Activated CD8-positive, alpha-beta memory T cell treated with anti-CD3 and anti-CD28 coated beads for 4 hours (primary cell): ENCODE measurements at places on chromosomes 6 and 20.

DNA sequence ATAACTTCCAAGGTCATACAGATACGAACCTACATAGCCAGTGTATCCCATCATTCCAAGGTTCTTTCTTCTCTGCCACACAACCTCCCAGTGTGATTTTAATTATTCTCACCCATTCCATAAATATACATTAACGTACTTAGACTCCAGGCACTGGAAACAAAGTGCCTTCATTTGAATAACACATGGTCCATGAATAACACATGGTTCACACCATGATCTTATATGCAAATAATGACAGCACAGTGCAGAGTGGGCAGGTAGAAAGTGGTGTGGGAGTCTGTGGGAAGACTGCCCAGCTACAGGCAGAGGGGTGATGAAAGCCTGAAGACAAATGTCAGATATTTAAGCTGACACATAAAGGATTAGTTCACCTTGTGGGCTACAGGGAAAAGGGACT, 425.2 kb downstream of the HACE1 start:
- DNase-seq = no peak

DNA sequence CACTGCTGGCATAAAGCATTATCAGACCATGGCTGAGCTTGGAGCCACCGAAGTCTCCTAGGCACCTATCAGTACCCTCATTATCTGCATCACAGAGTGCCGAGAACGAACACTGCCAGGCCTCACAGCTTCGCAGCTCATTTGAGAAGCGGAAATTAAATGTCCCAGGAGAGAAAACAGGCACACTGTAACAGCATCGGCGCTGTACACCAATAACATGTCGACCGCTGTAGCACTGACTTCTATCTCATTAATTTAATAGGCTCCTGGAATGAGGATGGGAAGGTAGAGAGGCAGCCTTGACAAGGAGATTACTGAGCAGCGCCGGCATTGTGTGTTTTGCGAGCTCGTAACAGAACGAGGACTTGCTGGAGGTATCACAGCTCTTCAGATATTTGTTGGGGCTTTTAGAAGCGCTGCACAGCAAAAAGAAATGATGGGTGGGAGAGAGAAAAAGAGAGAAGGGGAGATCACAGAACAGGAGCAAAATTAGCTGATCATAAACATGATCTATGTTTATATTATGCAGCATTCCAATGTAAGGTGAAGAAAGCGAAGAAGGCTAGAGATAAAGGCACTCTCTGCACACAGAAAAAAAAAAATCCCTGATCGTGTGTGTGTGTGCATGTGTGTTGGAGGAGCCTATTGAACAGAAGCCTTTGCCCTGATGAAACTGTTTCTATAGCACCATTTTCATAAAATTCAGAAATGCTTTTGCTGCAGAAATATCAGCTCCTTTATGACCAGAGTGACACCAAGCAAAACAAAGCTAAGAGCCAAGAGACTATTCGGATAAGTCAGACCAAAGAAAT, 29.2 kb downstream of the ID4 start:
- DNase-seq = no peak

GRCh38 chr20:11777387-11778205, 140.1 kb upstream of the BTBD3 start:
- no peak for DNase-seq

DNA sequence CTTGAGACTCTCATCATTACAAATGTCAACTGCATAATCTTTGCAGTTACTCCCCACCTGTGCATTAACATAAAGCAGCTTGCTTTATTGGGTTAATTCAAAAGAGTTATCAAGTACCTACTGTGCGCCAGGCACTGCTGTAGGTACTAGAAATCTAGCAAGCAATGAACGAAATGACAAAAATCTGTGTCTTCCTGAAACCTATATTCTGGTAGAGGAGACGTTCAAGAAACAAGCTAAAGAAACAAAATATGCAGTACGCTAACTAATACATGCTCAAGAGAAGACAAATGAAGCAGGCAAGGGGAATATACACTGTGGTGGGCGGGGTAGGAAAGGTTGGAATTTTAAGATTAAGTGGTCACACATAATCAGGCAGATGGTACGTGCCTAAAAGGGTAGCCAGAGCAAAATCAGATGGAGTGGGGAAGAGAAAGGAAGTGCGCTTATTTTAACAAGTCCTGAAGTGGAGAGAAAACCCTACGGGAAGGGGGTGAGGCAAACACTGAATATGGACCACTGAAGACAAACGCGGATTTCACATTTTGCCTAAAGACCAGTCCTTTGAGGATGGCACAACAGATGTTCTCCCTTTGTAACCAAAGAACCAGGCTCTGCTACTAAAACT, 1.2 kb downstream of the ELOVL2 start:
- no peak for DNase-seq

DNA sequence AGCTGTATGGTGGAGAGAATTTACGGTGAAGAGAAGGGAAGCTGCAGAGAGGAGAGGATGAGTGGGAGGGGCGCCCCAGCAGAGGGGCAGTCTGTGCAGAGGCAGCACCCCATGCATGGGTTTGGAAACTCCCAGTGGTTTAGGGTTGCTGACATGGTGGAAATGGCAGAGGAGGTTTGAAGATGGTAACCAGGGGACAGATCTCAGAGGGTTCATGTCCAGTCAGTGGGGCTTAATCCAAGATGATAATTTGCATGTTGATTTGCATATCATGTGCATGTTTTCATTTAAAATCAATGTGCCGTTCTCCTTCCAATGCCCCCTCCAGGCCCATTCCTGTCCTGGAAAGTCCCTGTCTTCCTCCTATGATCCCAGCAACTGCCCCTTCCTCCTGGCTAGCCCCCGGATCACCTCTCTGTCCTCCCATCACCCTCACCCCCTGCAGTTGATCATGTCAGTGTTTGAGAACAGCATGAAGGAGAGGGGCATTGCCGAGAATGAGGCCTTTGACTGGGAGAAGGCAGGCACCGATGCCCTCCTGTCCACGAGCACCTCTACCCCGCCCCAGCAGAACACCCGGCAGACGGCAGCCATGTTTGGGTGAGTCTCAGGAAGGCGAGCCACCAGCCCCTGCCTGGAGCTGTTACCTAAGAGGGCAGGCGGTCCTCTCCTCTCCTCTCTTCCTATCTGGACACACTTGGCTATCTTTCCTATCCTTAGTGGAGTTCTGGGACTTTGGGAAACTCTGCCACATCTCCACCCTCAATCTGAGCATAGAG, 14.3 kb downstream of the TTBK1 start:
- DNase-seq = no peak

DNA sequence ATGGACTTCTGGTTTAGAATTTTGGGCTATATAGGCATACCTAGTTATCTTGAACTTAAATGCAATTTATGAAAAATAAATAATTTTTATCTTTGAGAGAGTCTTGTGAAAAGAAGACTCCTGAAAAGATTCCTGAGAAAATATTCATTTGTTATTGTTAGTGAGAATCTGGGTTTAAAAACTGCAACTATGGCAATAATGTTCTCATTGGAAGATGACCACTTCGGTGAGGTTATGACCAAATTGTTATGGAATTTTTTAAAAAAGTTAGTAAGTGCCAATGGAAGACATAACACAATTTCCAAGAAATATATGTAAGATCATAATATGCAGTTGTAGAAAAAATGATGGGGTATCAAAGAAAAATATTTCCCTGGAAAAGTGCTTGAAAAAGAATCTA, 46.3 kb downstream of the GRIK2 start:
- no peak for DNase-seq

DNA sequence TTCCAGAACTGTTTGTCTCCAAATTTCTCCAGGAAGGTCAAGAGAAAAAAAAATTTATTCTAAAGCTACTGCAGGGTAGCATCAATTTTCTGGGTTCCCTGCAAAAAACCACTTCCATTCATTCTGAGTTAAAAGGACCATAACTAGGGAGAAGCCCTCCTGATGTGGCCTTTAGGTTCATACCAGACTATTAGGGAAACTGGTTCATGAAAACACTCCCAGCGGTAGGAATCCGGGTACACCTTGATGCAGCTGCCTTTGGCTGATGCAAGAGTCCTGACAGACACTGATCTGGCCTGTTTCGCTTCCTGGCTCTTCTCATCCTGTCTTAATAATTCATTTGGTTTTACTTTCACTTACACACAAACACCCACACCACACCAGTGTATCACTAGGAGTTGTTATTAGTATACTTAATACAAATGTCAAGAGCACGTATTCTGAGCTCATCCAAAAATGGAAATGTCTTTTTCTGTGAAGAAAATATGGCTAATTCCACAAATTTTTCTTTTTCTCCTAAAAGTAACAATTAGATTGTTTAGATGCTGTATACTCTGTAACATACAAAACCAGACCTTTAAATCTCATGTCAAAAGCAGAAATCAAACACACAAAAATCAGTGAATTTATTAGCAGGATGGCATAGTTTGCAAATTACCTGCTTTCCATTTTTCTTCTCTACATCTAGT, 38.4 kb upstream of the ARHGAP18 start:
- DNase-seq = peak; percentile 28

GRCh38 chr6:114058435-114058834, 87.5 kb upstream of the HDAC2 start:
- DNase-seq = no peak

- no peak for DNase-seq
Observed at GRCh38 chr20:41900201-41900691, 282.1 kb upstream of the CHD6 start.

GRCh38 chr6:1479095-1479494, 89.7 kb downstream of the FOXF2 start:
- no peak for DNase-seq

DNA sequence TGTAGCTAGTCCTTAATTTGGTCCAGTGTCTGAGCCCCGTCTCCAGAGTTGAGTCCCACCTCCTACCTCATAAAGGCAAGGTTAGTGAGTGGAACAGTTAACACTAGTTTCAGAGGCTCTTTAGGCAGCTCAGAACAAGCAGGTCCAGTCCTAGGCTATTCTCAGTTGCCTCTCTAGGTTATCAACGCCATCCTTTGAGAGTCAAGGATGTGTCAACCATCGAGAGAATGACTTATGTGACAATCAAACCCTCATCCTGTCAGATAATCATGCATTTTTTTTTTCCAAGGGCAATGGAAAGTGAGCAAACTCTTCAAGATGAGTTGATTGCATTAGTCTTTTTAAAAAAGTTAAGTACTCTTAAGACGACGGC, 64.0 kb upstream of the TXNDC5 start:
- DNase-seq = no peak

DNA sequence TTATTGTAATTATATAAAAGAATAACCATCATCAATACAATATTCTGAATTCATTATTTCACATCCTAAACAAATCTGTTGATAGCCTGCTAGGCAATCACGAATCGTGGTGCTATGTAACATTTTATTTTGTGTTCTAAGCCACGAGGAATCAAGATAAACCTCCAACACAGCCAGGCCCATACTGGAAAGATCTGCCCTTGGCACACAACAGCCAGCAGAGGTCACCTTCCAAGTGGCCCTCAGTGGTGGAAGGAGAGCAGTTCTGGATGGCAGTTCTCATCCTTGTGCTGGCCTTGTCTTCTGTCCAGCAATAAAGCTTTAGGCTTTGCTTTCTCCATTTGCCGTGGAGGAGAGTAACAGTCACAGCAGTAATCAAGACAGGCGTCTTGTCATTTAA, 13.2 kb downstream of the ZNF831 start:
- no peak for DNase-seq

DNA sequence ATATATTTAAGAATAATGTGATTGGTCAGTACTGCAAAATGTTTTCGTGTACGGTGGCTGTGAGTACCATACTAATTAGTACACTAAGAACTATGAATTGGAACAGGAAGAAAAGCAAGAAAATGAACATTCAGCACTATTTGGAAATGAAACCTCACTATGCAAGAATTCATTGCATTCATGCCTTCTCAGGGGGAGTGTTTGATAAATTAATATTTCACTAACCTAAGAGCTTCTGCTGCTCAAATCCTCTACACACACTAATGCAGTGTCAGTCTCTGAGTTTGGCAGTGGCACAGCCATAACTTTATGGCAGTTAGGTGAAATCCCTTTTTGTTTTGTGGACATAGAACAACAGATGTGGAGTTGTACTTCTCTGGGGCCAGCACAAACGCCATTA, 60.1 kb downstream of the SLC16A10 start:
- no peak for DNase-seq

- no peak for DNase-seq
Observed at GRCh38 chr6:111105578-111105977, 18.3 kb downstream of the SLC16A10 start.

GRCh38 chr6:89324304-89324703, 9.2 kb upstream of the GABRR2 start:
- no peak for DNase-seq

- no peak for DNase-seq
Observed at GRCh38 chr20:41387444-41387851, 20.8 kb upstream of the EMILIN3 start.

DNA sequence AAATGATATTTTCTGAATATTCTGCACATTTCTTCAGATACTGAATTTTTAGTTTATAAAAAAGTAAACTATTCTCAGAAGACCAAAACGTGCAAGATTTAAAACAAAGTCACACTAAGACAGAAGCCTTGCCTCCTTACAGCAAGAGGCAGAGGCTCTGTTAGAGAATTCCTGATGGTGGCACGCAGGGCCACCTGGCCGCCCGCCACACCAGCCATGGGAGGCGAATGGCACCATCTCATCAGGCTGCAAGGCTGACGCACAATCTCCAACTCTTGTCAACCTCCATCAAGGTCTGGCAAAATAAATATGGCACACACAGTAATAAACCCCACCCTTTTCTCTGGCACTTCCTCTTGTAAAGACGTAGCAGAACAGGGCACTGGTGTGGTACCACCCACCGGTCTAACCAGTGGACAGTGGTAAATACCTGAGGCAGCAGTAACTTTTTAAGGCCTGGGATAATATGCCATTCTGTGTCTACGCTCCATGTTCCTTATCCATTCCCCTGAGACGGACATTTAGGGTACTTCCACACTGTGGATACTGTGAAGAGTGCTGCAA, 111.4 kb downstream of the WDR27 start:
- DNase-seq = no peak

GRCh38 chr20:50267041-50267865, 76.6 kb downstream of the CEBPB start:
- no peak for DNase-seq

- no peak for DNase-seq
Observed at GRCh38 chr6:43095939-43096338, 19.8 kb downstream of the PTK7 start.
